Kidney glomerular epithelial cell (primary cell): ENCODE measurements at places on chromosomes 6 and 20.

- no peak for DNase-seq
These were observed 651.8 kb downstream of the QKI start for GRCh38 chr6:164066335-164066734.

- DNase-seq, result no peak
These were observed 201.1 kb upstream of the CNR1 start for GRCh38 chr6:88367248-88367647.

DNA sequence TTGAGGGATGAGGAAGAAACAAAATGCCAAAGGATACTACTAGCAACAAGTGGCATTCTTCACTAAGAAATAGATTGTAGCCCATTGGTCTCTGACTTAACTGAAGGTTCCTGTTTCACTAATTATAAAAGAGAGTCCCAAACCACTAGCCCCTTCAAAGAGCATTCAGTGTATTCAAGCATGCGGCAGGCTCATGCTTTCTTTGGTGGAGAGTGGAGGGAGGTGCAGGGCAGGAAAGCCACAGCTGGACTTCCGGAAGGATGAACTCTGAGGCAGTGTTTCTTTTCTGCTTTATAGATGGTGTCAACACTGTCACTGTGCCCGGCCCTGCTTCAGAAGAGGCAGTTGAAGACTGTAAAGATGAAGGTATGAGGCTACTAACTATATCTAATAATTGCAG lies 636.1 kb downstream of the KIF16B start:
- DNase-seq, result no peak

DNA sequence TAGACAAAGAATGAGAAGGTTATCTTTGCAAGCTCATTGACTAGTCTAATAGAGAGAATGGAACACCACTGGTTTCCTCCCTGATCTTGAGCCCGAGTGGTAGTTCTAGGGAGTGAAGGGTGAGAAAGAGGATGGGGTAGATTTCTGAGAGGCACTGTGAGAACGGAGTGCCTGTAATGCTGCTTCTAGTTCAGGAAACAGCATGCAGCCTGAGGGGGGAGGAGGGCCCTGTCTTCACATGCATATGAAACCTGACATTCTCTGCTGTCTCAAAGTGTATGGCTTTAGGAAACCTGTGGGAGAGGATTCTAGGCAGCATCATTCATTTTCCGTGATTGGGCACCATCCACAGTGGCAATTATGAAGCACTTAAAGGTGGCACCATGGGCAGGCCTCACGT lies 259.4 kb upstream of the MAN1A1 start:
- DNase-seq, result no peak

DNA sequence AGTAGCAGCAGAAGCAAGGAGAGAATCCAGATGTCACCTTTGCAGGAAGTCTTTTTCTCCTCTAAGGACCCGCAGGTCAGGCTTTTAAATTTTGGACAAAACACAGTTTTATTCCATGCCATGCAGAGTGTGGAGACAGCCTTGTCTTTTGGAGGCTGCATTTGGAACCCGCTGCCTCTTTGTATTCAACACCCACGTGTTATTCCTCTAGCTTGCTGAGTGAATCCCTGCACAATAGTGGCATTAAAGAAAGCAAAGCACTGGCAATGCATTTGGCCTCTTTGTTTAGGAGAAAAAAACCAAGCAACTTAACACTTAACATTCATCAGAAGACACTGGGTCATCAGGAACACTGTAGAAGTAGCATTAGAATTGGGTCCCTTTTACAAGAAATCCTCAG lies 43.5 kb downstream of the TFAP2B start:
- no peak for DNase-seq

GRCh38 chr6:149464411-149464810 lies 20.4 kb downstream of the ZC3H12D start:
- no peak for DNase-seq
